Spleen (tissue), 13 donors: ENCODE measurements at places on chromosomes 11 and 22.

- no peak for DNase-seq
These were observed 119.8 kb downstream of the ST3GAL4 start for GRCh38 chr11:126475014-126475991.

DNA sequence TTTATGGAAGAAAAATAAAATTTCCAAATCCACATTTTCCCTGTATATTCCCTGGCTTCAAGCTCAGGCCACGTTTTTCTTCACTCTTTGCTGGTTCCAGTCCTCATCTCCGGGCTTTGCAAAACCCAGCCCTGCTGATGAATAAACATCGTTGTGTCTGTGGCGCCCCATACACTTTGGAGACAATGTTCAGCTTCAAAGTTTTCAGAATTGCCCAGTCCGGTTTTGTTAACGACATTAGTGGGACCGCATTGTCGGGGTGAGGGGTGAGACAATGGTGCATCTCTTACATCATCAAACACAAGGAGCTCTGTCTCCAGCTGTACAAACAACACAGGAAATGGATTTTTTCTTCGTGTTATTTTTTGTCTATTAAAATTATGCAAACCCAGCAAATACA, 53.4 kb upstream of the HTATIP2 start:
- DNase-seq: no peak

DNA sequence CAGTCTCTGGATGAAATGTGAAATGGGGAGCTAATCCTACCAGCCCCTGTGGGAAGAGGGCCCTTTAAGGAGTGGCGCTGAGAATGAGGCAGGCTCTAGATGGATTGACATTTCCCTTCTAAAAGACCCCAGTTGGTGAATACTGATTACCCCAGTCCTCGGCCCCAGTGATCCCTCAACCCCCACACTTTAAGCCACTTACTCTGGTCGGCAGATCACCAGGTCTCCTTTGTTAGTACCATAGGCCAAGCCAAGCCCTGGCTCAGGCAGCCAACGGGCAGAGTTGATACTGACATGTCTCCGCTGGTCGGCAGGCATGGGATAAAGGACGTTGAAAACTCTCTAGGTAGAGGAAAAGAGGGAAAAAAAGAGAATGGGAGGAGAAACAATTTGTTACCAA, 26.1 kb upstream of the CHRM4 start:
- no peak for DNase-seq

- DNase-seq: no peak
These were observed 7.6 kb downstream of the MMP20 start for GRCh38 chr11:102617466-102618008.

DNA sequence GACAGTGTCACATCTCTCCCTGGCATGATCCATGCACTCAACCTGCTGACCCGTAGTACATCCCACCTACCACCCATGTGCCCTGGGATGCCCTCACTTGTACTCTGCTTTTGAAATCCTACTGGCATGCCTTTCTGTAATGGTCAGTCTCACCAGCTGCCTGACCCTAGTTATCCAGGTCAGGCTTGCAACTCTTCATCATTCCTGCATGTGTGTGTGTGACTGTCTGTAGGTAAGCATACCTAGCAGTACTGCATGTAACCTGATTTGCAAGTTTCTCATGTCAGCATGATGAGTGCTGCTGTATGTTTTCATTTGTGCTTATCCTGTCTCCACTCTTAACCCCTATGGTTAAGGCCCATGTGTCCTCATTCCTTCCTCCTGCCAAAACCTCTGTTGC, 202.0 kb upstream of the MTNR1B start:
- no peak for DNase-seq

GRCh38 chr11:46845440-46845739, 690 bp downstream of the CKAP5 start:
- no peak for DNase-seq

DNA sequence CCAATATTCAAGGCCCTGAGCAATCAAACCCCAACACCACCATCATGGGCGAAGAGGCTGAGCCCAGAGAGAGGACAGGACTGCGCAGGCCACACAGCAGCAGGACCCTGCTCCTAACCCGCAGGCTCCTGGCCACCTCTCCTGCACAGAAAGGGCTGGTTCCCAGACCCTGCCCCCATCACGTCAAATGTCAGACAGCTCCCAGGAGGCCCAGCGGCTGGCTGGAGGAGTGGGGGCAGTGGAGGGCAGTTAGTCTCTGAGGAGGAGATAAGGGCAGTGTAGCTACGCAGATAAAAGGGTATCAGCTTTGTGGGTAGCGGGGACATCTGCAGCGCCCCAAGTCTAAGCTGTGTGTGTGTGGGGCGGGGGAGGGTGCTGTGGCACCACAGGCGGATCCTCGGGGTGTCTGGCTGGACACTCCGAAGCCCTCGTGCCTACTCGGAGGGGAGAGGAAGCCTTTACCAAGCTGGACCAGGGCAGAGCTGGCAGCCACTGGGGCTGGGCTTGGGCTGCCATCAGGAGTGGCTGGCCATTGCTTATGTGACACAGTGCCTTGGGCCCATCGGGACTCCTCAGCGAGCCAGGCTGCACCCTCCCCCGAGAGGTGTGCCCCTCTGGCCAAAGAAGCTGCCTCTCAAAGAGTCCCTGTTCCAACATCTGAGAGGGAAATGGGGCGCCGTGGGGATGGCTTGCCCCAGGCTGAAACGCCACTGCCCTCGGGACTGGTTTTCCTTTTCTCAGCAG, 21.5 kb downstream of the FADS3 start:
- no peak for DNase-seq

DNA sequence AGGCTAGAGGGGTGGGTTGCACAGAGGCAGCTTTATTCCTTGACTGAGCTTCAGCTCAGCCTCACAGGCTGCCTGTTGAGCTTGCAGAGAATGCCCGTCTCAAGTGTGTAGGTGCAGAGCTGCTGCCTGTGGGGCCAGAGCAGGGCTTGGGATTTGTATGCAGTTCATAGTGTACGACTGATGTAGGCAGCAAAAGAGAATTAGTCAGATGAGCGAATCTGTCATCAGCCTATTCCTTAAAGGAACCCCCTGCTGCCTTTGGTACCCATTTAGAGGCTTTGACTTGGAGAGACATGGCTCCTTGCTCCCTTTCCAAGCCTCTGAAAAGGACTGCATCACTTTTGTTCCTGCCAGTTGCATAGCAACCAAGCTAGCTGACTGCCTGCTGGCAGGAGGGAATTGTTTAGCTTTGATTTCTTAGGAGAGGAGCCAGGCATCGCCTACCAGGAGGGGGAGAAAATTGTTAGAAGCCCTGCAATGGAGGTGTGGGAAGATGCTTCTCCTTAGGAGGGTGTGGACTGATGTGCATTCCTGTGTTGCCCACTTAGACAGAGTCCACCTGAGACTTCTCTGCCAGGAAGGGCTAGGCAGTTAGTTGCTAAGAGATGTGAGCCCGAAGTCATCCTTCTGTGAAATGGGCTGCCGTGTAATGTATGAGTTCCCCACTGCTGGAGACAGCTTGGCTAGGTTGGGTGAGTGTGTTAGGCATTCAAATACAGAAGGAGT, 10.9 kb downstream of the ACO2 start:
- no peak for DNase-seq

- DNase-seq: no peak
These were observed 1078.7 kb downstream of the TBC1D22A start for GRCh38 chr22:47841156-47841555.

GRCh38 chr11:7672960-7673723, at the start of gene CYB5R2:
Gene CYB5R2, minus strand, starts transcription at chr11:7673500. Its CDS starts 675 bp downstream, at chr11:7672825.
- no peak for DNase-seq

DNA sequence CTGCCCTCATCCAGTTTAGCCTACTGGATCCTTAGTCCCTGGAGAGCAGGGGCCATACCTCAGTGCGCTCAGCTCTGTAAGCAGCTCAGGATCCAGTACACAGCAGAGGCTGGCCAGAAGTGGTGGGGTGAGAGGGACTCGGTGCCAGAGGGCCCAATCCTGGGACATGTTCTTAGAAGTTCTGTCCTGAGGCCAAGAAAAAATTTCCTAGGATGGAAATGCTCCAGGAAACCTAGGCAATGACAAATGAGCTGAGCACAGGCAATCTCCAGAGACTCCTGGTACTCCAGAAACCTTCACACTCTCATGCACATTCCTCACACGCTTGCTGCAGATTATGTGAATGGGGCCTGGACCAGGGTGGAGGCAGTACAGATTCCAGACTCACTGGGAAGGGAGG, 89.6 kb downstream of the SERGEF start:
- DNase-seq: no peak
